Fibroblast of lung (primary cell): ENCODE measurements at places on chromosomes 5 and 9. TPM values are rescaled to one million over a fixed set of nuclear protein-coding genes. Genes with fewer than 3 reads are reported as not detected.

The CDC20B gene
- total RNA-seq: under 0.01 TPM in 1 of 2 replicates, not detected in the other

The CTNND2 gene
- total RNA-seq: not detected in 2 replicates

The RGS7BP gene
- total RNA-seq: under 0.01 and 0.51 TPM in 2 replicates

The C5orf15 gene
- total RNA-seq: 31.8 and 43.1 TPM in 2 replicates

The PGGT1B gene
- total RNA-seq: 12.4 and 13.6 TPM in 2 replicates

The TRIM7 gene
- total RNA-seq: 2.3 and 7.3 TPM in 2 replicates

The C9 gene
- under 0.01 and 0.33 TPM in 2 replicates for total RNA-seq

The SPINK7 gene
- total RNA-seq: not detected in 2 replicates

The MARCHF11 gene
- total RNA-seq: not detected in 2 replicates

The ABO gene
- total RNA-seq: not detected in 2 replicates

The RABL6 gene
- total RNA-seq: 55.0 and 59.6 TPM in 2 replicates

The LCN6 gene
- not detected in 2 replicates for total RNA-seq

The ADGRD2 gene
- not detected in 2 replicates for total RNA-seq

The PCDHGC4 gene
- 1.5 and 3.0 TPM in 2 replicates for total RNA-seq

The SLC25A2 gene
- 0.66 TPM in 1 of 2 replicates, not detected in the other for total RNA-seq

The KIF3A gene
- total RNA-seq: 10.5 and 11.2 TPM in 2 replicates

The ZNF462 gene
- total RNA-seq: 19.5 and 27.4 TPM in 2 replicates
